NCI-H524 (cell line): ENCODE measurements at places on chromosomes 13 and 19.

- DNase-seq = peak; percentile 100
These were observed 33.9 kb downstream of the USP12 start for GRCh38 chr13:27137759-27138158.

DNA sequence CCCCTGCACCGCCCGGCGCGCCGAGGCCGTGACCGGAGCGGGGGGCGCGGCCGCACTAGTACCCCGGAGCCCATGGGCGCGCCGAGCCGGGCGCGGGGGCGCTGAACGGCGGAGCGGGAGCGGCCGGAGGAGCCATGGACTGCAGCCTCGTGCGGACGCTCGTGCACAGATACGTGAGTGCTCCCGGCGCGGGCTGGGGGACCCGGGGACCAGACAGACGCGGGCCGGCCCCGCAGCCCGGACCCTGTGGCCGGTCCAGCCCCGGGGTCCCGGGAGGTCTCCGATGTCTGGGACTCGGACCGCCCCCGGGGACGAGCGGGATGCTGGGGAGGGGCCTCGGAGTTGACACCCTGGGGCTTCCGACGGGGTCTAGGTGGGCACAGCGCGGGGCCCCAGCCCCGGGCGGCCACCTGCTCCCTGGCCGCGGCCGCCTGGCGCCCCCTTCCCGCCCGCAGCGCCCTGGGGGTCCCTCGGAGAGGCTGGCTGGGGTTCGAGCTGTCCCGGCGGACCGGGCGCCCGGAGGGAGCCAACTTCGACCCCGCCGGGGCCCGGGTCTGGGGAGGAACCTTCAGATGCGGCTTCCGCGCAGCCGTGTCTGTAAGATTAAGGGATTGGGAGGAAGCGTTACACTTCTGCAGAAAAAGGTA is 568 bp downstream of the ATP11A start:
- no peak for DNase-seq

DNA sequence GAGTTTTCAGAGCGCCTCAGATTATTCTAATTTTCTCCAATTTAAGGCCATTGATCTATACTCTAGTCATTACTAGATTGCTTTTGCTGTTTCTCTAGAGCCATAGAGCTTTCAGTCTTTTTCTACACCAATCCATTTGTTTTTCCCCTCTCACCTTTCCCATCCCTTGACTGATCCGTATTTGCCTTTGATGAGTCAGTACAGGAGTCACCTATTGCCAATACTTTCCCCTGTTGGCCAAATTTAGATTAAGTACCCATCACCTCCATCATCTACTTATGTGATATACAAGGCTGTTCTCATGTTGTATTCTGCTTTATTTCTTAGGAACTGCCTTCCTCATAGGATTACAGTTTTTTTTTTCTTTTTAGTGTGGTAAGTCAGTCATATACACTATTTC is 463.2 kb downstream of the KLF12 start:
- no peak for DNase-seq

- DNase-seq = peak; percentile 25
These were observed 511.9 kb upstream of the KLF12 start for GRCh38 chr13:74646091-74646490.

- no peak for DNase-seq
These were observed 55.2 kb downstream of the ELF1 start for GRCh38 chr13:40963927-40964326.

- DNase-seq = peak; percentile 40
These were observed 13.2 kb downstream of the SLC46A3 start for GRCh38 chr13:28705461-28706083.

GRCh38 chr19:7869453-7869909 is 4.7 kb downstream of the PRR36 start:
- DNase-seq = no peak

- no peak for DNase-seq
These were observed 75.1 kb downstream of the GNG7 start for GRCh38 chr19:2627319-2627829.

GRCh38 chr13:51336746-51337145 is 2.7 kb upstream of the SERPINE3 start:
- DNase-seq = no peak

DNA sequence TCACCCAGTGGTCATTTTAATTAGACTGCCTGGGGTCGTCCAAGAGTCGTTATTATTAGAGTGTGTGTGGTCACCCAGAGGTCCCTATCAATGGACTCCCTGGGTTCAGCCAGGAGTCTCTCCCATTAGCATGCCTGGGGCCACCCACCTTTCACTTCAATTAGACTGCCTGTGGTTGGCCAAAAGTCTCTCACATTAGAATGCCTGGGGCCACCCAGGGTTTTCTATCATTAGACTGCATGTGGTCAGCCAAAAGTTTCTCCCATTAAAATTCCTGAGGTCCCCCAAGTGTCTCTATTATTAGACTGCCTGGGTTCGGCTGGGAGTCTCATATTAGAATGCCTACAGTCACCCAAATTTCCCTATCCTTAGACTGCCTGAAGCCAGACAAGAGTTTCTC is 1472.6 kb downstream of the UQCRFS1 start:
- DNase-seq = no peak

- DNase-seq = no peak
These were observed at the start of gene LSR for GRCh38 chr19:35248310-35249145. LSR (plus strand) TSS chr19:35249002; CDS start chr19:35249023, 21 bp downstream.

- DNase-seq = no peak
These were observed 5.9 kb downstream of the STARD13 start for GRCh38 chr13:33279414-33280278.

GRCh38 chr19:14062558-14062855 is 631 bp upstream of the PALM3 start:
- DNase-seq = no peak

DNA sequence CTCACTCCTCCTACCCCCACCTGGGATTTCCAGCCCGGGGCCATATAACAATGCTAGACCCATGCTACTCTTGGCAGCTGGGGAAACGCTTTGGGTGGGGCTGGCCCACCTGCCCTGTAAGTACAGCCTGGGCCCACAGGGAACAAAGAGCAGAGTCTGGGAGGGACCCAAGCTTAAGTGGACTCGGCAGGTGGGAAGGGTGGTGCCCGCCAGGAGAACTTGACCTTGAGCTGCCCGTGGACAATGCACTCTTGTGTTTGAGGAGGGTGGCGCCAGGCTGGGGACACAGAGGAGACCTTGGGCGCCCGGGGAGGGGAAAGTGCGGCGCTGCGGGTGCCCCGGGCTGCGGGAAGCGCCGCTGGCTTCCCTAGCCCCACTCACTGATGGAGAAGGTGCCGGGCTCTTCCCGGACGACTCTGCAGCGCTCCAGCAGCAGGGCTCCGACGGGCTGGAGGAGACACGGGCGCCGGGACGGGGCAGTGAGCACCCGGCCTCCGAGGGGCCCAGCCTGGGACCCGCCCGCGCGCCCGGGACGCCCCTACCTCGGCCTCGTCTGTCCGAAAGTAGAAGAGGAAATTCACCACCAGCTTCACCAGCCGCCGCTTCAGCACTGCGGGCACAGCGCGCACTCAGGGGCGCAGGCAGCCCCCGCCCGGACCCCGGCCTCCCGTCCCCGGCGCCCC is 607 bp downstream of the PLEKHJ1 start:
- DNase-seq = no peak

- no peak for DNase-seq
These were observed 5.5 kb upstream of the ZFP36 start for GRCh38 chr19:39401070-39401548.

GRCh38 chr13:88651531-88651930 is 980.4 kb downstream of the SLITRK5 start:
- DNase-seq = no peak

DNA sequence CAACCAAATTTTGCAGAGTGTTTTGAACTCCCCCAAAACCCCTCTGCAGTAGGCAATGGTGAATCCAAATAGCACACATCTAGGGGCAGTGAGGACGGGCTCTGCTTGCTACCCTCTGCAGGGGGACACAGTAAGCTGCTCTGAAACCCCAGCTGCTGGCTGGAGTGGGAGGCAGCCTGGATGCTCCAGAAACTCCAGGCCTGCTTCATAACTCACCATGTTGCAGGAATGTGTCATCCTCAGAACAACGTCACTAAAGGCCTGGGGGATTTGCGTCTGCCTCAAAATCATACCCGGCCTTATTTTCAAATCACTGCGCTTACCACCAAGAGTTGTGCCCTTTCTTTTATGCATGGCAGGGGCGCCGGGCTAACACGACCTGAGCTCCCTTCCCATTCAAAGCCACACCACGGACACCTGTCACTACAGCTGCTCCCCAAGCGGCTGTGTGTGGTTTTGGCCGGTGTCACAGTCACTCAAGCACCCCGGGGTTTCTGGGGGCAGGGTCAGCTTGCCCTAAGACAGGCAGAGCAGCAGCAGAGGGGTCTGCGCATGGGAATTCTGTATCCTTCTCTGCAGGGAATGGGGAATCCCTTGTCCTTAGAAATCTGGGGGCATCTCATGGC is 93.9 kb downstream of the TSHZ3 start:
- DNase-seq = no peak

GRCh38 chr19:2032296-2032941 is 16.9 kb upstream of the BTBD2 start:
- DNase-seq = peak; percentile 66

DNA sequence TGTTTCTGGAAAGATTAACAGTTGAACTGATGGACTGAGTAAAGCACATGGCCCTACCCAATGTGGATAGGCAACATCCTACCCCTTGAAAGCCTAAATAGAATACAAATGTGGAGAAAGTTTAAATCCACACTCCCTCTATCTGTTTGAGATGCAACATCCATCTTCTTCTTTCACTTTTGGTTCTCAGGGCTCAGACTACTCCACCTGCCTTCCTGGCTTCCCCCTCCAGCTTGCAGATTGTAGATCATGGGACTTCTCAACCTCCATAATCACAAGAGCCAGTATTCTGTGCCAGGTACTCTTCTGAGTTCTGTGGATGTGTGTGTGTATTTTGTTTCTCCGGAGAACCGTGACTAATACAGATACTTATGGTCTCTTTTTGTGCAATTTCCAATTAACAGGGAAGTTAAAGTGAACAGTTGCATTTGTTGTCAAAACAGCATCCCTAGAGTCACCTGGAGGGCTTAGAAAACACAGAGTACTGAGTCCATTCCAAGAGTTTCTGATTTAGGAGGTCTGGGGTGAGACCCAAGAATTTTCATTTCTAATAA is 590.3 kb upstream of the MIR17HG start:
- no peak for DNase-seq

DNA sequence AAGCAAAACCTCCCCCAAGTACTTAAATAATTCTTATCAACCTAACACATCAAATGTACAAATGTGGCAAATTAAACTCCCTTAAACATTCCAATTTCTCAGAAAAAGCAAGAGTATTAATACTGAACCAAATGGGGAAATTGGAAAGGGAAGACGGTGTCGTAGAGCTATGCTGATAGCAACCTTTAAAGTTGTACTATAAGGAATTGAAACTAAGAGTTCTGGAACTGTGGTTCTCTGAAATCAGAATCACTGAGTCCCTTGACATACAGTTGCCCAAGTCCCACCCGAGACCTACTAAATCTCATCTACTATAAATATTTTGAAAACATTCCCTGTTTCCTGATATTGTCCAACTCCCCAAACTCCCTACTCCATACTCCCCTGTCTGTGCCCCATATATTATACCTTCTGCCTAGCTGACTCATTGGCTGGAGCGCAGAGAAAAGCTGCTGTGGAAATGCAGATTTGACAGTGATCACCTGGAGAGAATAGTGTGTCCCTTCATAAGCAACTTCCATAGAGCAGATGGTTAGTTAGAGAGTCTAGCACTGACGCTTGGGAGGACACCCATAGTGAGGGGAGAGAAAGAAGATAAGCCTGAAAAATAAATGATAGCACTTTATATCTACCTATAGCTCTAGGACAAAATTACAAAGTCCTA is 51.4 kb upstream of the ITM2B start:
- no peak for DNase-seq
